CD4-positive, alpha-beta T cell treated with Interleukin-4 for 1 hour (primary cell): ENCODE measurements at places on chromosomes 2 and 18.

DNA sequence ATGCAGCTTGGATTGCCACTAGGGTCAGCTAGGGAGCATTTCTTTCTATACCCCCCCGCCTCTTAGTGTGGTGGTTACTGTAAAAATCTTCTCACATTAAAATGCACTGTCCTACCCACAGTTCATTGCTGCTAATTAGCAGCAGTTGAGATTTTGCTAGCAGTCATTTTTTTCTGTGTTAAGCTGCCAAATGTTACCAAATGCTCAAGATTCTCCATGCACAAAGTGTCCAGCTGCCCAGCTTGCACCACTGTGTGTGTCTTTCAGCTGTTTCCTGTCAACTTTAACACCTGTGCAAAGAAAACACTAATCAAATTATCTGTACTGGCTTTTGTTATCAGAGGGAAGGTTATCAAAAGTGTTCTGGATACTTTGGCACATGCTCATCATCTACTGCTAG lies 679.3 kb downstream of the NR4A2 start:
- DNase-seq: no peak

DNA sequence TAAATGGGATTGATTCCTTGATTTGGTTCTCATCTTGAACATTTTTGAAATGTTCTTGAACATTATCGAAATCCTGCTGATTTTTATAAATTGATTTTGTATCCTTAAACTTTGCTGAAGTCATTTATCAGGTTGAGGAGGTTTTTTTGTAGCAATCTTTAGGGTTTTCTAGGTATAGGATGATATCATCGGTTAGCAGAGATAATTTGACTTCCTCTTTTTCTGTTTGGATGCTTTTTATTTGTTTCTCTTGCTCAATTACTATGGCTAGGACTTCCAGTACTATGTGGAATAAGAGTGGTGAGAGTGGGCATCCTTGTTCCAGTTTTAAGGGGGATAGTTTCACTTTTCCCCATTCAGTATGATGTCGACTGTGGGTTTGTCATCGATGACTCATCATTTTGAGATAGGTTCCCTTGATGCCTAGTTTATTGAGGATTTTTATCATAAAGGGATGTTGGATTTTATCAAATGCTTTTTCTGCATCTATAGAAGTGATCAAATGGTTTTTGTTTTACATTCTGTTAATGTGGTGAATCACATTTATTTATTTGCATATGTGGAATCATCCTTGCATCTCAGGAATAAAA lies 201.5 kb upstream of the ZSWIM2 start:
- DNase-seq: no peak

DNA sequence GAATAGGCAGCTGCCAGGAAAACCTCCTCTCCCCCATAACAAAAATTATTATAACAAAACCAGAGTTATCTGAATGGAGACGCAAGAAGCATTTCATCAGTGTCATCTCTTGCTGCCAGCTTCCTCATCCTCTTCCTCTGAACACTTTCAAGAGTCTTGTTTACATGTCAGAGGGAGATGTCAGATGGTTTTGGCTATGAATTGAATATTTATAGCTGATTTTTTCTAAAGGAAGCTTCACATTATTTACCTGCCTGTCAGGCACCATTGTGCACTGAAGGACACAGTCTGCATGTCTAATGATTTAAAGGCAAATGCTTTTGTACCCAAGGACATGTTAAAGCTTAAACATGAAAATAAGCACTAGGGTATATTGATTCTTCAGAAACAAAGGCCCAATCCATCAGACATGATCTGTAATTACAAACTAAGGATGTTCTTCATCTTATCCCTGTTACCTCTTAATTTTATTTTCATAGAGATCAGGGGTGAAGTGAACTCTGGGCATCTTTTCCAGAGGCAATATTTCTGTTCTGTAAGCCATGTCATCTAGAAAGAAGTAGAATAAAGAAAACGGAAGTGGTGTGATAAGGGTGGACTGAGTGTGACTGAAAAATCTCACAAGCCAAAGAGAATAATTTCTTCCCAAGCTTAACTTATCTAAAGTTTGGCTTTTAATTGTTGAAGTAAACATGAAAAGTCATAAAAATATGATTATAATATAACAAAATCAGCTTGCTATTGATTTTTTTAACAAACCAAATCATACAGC lies 168.7 kb downstream of the ANKRD44 start:
- no peak for DNase-seq

DNA sequence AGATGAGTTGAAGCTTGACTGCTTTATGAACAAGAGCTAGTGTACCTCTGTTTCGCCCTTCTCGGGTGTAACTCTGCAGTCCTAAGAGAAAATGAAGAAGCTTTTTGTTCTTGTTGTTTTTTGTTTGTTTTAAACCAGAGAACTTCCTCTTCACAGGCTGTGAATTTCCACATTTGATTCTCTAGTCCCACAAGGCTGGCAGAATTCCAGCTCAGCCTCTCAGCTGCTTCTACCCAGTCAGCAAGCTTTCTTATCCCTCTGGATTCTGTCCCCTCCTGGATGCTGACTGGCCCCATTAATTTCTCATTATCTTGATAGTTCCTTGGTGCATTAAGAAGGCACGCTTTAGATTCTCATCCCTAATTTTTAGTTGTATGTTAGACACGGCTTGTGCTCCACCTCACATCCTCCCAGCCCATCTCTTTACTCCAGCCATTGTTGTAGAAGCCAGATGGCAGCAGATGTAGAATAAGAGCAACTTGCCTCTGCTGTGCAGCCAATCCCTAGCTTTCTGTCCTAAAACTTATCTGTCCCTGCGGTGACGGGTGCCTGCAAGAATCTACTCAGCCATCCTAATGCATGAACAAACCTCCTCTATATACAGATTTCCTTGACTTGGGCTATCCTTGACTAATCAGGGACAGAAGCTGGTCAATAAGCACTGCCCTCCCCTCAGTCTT lies 12.3 kb upstream of the RESP18 start:
- no peak for DNase-seq

GRCh38 chr2:608711-609110 lies 68.5 kb downstream of the TMEM18 start:
- no peak for DNase-seq

DNA sequence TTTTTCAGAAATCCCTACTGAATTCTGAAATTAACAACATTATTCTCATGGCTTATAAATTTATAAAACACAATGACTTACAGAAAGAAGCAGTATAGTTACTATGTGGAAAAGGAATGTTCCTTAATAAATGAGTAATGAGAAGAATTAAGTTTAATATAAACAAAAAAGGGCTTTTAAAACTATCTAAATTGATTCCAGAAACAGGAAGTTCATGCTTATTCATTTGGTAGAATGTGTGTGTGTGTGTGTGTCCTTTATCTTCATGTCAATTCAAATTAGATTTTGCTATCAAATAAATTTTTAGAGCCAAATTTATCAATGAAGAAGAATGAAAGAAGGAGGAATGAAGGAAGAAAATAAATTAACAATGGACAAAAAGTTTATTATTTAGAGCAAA lies 440.8 kb upstream of the LRRTM4 start:
- no peak for DNase-seq

DNA sequence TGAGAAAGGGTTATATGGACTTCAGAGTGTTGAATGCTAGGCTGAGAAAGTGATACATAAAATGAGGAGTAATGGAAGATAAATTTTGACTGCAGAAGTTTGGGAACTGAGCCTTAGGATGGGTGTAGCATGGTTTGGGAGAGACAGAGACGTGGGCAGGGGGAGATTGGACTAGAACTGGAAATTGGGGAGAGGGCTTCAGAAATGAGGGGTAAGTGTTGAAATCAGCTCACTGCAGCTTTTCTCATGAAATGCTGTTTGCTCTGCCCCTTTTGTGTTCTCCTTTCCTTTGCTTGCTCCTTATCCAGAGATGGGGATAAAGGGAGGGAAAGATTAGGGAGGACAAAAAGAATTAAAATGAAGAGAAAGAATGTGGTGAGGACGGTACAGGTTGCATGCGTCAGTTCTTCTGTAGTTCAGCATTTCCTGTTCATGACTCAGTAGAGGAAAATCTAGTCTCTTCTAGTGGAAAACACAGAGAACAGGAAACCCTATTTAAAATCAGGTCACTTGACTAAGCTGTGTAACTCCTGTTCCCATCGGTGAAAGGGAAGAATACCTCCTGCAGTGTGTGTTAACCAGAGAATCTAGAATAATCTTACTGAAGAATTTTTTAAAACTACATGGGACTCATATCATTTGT lies 105.6 kb downstream of the CRIM1 start:
- DNase-seq: peak; percentile 10

GRCh38 chr2:225173909-225174308 lies 131.6 kb upstream of the DOCK10 start:
- DNase-seq: no peak

- no peak for DNase-seq
Observed at GRCh38 chr2:5453220-5454050, 238.7 kb upstream of the SOX11 start.
